Stimulated activated CD4-positive, alpha-beta T cell treated with anti-CD3 and anti-CD28 coated beads, TNF-alpha, amount 100 ng/mL, for 1 hour (primary cell): ENCODE measurements at places on chromosomes 2 and 18.

GRCh38 chr2:70648961-70649360 lies 95.3 kb upstream of the TGFA start:
- no peak for DNase-seq

DNA sequence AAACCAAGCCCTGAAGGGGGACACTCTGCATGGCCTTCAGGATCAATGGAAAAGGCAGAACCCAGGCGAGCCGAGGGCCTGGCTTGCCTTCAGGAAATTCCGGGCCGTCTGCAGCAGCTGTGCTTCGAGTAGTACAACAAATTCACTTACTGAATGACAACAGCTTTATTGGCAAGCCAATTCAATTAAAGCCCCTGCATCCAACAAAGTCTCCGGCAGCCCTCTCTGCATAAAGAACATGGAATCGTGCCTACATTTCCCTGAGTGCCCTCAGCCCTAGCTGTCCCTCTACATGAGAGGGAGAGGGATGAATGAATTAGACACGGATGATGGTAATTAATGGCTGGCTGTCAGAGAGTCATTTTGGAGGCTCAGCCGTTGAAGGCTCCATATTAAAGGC lies 189.0 kb downstream of the BCL11A start:
- no peak for DNase-seq

- DNase-seq, result no peak
Observed at GRCh38 chr2:150981826-150982225, 279.8 kb downstream of the RBM43 start.

DNA sequence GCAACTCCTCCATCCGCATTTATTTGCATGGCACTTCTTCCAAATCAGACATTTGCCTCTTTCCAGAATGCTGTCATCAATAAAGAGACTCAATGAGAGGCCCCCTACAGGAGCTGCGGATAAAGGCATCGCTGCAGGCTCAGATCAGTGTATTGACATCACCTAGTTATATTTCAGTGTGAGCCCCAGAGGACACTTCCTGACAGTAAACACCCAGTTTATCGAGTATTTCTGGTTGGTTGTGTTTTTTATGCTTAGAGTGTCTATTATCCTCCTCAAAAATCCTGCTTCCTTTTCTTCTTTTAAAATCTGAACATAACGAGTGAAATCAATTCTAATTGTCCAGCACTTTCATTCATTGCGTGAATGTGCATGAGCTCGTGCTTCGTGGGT lies 38.8 kb downstream of the NRP2 start:
- no peak for DNase-seq

DNA sequence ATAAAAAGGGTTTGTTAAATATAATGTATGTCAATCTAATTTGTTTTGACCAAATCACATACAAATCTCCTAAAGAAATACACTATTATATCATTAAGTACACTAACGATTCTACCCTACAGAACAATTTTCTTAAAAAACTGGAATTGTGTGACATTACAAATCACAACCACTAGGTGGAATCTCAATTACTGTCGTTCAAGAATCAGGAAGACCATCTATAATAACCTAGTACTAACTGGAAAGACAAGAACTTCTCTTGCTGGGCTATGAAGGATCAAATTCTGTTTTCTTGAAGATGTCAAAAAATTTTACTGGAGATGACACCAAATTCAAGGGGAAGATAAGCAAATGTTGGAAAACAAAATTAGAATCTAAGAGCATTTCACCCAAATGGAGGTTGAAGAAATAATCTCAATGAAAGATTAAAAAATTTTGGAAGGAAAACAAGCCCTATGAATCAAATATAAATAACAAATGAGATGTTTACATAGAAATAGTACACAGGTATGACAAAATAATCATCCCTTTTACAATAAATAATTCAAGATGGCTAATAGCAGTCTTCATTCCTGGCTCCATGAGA lies 110.9 kb downstream of the STK39 start:
- no peak for DNase-seq

- DNase-seq, result no peak
Observed at GRCh38 chr2:128260239-128261138, 58.2 kb downstream of the HS6ST1 start.

DNA sequence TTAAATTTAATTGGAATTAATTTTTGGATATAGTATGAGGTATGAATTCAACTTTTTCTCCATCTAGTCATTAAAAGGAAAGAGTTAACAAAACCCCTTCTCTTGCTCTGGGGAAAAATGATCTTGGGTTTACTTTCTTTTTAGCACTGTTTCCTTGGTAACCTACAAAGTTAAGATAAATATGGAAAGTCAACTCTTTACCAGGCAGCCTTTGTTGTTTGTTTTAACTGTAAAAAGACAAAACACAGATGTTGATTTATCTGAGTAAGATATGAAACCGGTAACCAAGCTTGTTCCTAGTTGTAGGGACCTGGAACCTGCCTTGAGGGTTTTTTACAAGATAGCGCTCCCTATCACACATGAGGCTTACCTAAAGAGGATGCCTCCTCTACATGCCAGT lies 10.1 kb upstream of the SANBR start:
- no peak for DNase-seq

DNA sequence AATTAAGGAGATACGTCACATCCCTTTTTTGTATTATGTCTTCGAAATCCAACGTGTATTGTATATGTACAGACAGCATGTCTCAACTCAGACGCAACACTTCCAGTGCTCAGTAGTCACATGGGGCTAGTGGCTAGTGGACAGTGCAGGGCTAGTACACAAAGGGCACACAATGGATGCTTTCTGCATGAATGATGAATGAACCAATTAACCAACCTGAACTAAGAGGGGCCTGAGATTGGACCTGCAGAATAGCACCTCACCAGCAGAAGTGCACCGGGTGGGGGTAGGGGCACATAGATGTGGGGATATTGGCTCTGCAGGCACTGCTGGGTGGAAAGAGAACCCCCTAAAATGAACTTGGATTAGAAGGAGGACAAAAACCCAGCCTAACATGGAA lies 20.7 kb downstream of the ST8SIA5 start:
- no peak for DNase-seq

GRCh38 chr2:74587664-74588277 lies 33.3 kb downstream of the DOK1 start:
- DNase-seq, result peak; percentile 18

- no peak for DNase-seq
Observed at GRCh38 chr2:239033801-239034560, 186.1 kb downstream of the TWIST2 start.

GRCh38 chr2:70104231-70105111 lies 17.2 kb downstream of the PCBP1 start:
- DNase-seq, result no peak

DNA sequence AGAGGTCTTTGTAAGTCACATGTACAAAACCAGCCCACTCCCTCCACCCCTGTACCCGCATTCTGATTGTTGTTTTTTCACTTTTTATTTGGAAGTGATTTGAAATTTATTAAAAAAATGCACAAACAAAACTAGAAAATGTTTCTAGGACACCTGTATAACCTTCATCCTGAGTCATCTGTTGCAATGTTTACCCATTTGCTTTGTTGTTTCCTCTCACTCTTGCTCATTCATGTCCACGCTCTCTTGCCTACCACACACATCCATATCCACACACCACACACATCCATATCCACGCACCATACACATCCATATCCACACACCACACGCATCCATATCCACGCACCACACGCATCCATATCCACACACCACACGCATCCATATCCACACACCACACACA lies 18.8 kb downstream of the ZNF407 start:
- DNase-seq, result no peak

- DNase-seq, result no peak
Observed at GRCh38 chr2:166916987-166917386, 28.7 kb downstream of the XIRP2 start.

- DNase-seq, result no peak
Observed at GRCh38 chr2:218754201-218754600, 27.7 kb upstream of the CYP27A1 start.

GRCh38 chr18:27903906-27904305 lies 273.0 kb downstream of the CDH2 start:
- DNase-seq, result no peak

DNA sequence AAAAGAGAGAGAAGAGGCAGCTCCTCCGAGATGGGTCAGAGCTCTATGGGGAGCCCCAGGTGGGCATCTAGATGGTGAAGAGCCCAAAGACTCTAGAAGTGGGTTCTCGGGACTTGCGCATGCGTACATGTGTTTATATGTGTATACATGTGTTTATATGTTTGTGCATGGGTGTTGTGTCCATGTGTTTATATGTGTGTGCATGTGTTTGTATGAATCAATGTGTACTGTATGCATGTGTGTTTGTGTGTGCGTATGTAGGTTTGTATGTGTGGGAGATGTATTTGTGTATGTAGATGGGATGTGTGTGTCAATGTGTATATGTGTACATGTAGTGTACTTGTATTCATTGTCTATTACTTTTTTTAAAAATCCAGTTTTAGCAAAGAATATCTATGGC lies 25.6 kb downstream of the DNPEP start:
- DNase-seq, result no peak
